ENCODE measurements at places on chromosomes 3 and 15.

GRCh38 chr3:9762871-9763270, 6.9 kb downstream of the CAMK1 start:
- no peak for DNase-seq

- no peak for DNase-seq
These were observed 77.0 kb upstream of the HEG1 start for GRCh38 chr3:125132815-125133214.

DNA sequence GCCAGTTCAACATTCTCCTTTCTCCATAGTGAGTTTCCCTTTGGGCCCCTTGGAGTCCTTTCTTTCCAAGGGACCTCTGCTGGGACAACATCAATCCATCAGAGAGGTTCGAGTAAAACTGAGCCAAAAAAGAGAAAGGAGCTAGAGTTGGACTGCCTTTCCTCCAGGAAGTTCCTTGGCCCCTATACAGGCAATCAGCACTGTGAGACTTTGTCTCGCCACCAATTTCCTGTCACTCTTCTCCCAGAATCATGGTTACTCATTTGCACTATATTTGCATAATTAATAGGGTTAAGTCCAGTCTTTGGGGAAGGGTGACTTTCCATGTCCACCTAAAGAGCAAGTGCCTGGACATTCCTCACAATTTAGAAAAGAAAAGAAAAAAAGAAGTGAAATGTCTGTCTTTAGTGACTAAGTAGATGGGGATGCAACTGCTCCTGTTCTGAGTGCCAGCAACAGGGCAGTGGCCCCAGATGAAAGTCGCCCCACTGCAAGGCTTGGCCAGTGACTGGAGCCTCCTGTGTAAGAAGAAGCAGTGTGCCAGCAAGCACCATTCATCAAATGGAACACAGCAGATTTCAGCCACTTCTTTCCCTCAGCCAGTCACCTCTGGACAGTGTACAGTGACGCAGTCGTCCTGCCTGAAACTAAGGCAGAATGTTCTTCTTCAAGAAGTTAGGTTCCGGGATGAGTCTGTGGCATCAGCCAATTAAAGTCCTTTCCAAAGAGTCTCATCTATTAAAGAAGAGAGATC, 91.6 kb downstream of the FSIP1 start:
- DNase-seq = no peak

GRCh38 chr15:78564743-78565096, 600 bp upstream of the CHRNA5 start:
- no peak for DNase-seq

- DNase-seq = peak; percentile 14
These were observed 232.3 kb upstream of the STAC start for GRCh38 chr3:36147934-36148558.

- no peak for DNase-seq
These were observed 69.1 kb downstream of the ANP32A start for GRCh38 chr15:68751622-68752021.

- DNase-seq = no peak
These were observed 800 bp downstream of the DAG1 start for GRCh38 chr3:49470714-49471420.

DNA sequence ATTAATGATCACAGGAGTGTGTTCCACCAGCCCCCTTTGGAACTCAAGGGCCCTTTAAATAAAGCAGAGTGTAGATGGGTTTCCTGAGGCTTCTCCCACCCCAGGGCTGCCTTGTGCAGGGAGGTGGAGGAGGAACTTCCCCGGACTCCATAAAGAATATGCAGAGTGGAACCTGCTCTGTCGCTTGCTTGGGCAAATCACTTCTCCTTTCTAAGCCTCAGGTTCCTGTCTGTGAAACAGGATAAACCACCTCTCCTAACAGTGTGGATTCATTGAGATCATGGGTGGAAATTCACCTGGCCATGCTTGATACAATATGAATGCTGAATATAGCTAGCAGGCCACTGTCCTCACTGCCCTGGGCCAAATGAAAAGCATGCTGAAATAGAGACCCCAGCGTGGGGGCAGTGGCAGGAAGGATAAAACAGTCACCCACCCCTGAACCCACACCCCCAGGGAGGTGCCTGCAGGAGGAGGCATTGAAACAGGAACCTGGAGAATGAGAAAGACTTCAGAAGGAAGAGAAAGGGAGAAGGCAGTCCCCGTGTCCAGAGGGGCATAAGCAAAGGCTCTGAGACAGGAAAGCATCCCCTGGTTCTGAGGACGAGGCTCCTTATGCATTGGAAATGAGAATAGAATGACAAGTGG, 41.1 kb upstream of the CHRNB4 start:
- no peak for DNase-seq

- no peak for DNase-seq
These were observed 50.9 kb downstream of the PCNP start for GRCh38 chr3:101624857-101625256.

DNA sequence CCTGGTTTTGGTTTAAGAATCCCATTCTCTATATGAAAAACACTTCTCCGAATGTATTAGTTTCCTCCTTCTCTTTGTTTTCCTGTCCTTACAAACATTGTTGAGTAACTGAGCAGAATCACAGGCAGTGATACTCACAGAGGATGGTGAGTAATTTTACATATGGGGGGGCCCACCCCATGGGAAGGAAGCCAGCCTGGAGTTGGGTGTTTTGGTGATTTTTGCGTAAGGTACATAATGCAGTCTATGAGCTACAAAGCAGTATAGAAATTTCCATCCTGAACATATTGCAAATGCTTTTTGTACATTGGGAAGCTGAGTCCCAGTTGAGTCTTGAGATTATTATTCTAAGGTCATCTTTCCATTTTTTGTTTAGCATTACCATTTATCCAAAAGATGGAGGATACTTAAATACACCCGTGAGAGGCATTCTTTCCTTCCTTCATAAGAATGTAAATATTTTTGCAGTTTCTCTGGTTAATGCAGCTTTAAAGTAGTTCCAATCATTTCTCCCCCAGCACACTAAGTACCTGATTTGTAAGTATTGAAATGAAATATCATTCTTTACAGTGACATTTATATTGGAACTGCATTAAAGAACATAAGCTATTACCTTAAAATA, 476.8 kb downstream of the AGBL1 start:
- no peak for DNase-seq

DNA sequence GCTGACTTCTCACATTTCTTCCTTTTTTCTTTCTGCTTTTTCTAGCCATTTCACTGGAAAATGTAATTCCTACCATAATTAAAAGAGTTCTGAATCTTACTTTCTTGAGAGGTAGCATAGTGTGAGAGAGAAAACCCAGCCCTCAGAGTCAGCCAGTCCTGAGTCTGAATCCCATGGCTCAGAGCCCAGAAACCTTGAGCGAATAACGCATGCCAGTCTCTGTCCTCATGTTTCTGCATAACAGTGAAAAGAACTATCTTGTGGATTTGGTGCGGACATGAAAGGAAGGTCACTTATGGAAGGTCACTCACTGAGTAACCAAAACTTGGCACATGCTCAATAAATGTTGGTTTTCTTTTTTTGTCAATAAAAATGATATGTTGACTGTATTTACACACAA, 29.3 kb upstream of the SLCO3A1 start:
- DNase-seq = peak; percentile 4

- no peak for DNase-seq
These were observed 710 bp downstream of the MECOM start for GRCh38 chr3:169662843-169663160.

GRCh38 chr3:113214917-113215595, 3.7 kb downstream of the BOC start:
- peak; percentile 66 for DNase-seq

GRCh38 chr3:193677734-193678133, 84.7 kb downstream of the OPA1 start:
- DNase-seq = peak; percentile 1

DNA sequence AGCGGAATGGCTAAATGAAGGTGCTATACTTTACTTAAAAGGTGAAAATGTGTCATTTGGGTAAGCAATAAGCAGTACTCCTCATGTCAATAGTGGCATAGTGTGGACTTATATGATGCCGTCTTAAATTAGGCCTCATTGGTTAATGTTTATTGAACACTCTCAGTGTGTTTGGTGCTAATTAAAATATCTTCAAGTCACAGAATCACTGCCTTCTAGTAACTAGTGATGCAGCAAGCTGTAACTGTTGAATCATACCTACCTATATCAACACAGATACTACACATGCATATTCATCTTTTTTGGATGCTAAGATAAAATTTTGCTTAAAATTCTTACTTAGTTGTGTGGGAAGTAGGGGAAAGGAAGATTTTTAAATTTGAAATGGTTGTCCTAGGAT, 30.7 kb downstream of the ARHGAP31 start:
- DNase-seq = no peak

- DNase-seq = peak; percentile 7
These were observed 3.3 kb upstream of the THSD4 start for GRCh38 chr15:71111950-71112349.

DNA sequence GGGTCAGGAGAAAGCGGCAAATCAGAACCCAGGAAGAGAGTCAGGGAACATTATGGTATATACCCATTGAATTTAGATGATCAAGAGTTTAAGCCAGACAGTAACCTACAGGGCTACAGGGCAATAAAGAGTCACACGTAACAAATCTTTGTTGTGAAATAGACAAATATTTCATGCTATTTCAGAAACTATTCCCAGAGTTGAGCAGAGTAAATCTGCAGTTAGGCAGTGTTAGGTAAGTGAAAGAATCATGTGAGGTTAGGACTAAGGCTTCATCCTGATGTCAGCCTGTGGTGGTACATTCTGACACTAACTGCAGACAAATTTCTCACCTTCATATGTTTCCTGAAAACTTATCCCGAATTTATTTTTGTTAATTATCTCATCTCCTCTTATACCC, 153.0 kb downstream of the UBE2E2 start:
- no peak for DNase-seq

DNA sequence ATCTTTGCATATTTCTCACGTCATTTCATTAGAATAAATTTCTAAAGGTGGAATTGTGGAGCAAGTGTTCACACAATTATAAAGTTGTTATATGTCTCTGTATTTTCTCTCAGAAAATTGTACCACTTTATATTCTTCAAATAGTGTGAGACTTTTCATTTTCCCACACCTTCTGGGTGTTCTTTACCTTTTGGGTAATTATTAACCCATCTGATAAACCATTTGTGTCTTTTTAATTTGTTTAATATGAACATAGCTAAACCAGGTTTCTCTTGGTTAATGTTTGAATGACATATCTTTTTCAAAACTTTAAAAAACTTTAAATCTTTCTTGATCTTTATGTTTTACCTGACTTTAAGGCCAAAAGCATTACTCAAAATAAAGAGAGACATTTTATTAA, 40.5 kb downstream of the DZIP3 start:
- no peak for DNase-seq

DNA sequence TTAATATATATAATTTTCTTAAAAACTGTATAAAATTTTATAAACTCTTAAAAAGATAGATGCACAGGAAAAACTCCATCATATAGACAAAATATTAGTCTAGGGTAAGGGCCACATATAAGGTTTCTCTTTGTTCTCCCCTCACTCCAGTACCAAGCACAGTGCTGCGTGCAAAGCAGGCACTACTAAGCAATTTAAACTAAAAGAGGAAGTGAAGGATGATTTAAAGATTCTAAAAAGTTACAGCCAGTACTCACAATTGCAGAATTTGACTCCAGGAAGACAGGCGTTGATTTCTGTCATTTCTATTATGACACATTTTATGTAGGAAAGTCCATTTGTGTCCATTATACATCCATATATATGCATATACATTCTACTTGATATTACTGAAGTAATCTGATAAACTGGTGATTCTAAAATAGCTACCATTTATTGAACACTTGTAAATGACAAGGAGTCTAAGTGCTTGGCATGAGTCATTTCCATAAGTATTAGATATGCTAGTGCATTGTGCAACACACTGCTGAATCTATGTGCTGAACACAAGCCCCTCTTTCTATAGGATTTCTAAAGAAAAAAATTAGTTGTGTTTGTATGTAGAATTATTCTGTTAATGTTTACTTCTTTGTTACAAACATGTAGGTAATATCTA, 785.5 kb upstream of the ARRDC4 start:
- no peak for DNase-seq

DNA sequence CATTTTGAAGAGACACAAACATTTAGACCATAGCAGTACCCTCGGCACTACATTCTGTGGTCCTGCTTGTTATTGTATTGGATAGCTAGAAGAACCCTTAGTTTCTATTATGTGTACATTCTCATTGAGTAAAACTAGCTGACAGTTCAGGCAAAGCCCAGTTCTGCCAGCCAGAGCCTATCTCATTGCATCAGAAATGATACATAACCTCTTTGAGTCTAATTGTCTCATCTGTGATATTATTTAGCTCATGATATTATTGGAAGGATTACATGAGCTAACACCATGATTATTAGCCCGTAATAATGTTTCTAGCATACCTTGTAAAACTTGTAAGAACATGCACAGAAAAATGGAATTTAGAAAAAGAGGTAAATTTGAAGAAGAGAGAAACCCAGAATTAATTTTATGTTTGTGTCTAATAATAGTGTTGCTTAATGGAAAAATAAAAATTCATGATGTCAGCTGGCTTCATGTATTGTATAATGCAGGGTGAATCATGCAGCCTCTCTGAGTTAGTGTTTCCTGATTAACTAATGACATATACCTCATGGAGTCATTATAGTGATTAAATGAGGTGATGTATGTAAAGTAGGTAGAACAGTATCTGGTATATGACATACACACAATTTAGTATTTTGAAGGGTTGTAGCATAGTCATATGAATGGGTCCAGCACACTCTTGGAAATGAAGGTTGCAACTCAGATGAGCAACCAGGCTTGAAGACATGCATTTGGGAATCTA, 339.4 kb upstream of the GRM7 start:
- no peak for DNase-seq

GRCh38 chr3:13706886-13707285, 158.0 kb downstream of the FBLN2 start:
- DNase-seq = no peak

DNA sequence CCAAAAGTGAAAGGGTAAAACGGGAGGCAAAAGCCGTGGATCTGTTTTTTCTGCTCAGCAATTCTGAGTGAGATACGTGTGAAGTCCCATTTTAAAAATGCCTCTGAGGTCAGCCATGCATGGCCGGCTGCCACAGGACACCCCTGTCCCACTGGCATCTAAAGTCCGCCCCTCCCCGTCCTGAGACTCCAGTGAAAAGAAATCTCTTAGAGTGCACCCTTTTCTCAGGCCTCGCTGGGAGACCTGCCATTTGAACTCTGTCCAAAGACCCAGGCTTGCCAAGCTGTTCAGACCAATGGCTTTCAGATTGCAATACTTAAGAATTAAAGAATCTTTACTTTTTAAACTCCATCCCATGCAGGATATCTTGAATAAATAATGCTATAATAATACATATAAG, 61.0 kb upstream of the SLC24A5 start:
- no peak for DNase-seq

DNA sequence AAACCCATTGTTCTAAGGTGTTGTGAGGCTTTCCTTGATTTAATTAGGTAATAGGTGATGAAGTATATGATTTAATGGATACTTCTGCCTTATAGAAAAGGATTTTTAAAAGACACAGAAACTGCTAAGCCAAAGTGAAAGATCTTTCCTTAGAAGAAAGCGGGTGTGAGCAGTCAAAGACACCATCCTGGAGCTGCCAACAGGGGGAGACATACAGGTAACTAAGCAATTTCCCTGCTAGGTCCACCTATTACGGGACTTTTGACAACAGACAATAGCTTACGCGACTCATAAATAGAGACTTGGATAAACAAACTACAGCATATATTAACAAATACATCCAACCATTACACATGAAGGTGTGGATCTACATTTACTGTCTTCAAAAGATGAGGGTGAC, 669.5 kb downstream of the SQOR start:
- peak; percentile 10 for DNase-seq

- peak; percentile 24 for DNase-seq
These were observed 11.8 kb downstream of the AAGAB start for GRCh38 chr15:67242708-67243111.
